ENCODE measurements at places on chromosomes 5 and 9.

GRCh38 chr9:18675332-18675731 is 201.4 kb downstream of the ADAMTSL1 start:
- no peak for DNase-seq

DNA sequence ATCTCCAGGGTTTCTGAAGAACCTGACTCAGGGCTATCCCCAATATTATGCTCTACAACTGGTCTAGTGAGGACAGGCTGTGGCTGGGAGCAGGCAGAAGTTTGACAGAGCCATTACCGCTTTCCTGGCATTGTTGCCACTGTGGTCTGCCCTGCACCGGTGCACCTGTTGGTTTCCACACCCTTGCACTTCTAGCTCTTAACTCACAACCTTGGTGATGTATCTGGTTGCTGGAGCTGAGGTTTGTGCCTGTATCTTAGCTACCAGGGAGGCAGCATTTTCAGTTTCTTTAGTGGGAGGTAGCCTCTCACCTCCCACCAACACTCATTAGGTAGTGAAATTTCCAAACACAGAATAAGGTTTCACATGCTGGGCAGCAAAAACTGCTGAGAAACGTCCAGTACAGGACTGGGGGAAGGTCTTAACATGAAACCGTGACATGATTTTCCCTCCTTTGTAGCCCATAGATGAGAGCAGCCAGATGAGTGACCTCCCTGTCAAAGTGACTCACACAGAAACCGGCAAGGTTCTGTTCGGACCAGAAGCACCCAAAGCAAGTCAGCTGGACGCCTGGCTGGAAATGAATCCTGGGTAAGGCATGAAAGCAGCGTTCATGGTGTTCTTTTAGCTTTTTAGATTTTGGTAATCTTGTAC is 57.7 kb downstream of the SMARCA2 start:
- no peak for DNase-seq

DNA sequence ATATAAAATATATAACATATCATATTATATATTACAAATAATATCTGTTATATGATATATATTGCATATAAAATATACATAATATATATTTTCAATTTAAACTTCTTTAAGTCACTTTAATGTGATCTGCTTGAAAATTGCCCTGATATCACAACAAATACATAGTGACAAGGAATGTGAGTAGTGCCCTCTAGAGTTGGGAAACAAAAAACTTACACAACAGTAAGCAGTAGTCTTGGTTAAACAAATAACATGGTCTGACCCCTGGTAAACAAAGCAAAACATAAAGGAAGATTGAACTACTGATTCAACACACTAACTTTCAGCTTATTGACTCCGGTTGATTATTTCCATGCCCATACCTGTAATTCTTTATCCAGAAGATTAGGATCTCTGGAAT is 188.3 kb upstream of the NMUR2 start:
- no peak for DNase-seq

GRCh38 chr9:127569886-127570401 is 42.1 kb upstream of the STXBP1 start:
- no peak for DNase-seq

- peak; percentile 92 for DNase-seq
Measured at GRCh38 chr5:124980163-124980941, 233.9 kb upstream of the ZNF608 start.

DNA sequence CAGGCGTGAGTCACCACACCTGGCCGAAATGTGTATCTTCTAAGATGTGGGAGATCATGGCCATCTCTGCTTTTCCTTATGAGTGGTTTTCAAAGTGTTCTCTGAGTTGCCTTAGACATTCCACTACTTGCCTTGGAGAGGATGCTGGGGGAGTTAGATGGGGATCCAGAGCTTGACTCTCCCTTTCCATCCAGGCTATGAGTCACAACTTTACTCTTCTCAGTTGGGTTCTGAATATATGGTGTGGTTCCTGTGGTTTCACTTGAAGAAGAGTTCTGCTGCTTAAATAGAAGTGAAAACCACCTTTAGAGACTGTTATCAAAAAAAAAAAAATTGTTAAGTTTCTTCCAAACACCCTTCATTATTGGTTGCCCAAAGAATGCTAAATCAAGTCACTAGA is 217.6 kb downstream of the ZNF608 start:
- no peak for DNase-seq

- peak; percentile 42 for DNase-seq
Measured at GRCh38 chr5:126015235-126016181, 407.7 kb upstream of the GRAMD2B start.
